ENCODE measurements at places on chromosomes 3 and 15.
A peak's percentile ranks its signal among the peaks of the same experiment; 100 is the strongest.

DNA sequence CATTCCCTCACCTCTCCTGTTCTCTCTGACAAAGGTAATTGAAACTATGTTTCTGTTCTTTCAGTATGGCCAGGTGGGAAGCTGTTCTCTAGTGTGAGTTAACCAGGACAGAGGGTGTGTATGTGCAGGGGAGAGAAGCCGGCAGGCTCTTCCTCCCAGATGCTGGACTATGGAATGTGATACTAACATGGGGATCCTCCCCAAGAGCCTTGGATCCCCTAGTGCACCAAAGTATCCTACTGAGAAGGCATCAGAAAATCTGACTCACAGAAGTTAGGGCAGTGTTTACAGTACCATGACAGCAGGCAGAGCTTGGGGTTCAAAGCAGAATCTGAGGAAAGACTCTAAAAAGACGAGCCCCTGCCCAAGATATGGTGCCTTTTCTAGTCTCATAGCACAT lies 123.1 kb downstream of the APBA2 start:
- DNase-seq, result no peak

DNA sequence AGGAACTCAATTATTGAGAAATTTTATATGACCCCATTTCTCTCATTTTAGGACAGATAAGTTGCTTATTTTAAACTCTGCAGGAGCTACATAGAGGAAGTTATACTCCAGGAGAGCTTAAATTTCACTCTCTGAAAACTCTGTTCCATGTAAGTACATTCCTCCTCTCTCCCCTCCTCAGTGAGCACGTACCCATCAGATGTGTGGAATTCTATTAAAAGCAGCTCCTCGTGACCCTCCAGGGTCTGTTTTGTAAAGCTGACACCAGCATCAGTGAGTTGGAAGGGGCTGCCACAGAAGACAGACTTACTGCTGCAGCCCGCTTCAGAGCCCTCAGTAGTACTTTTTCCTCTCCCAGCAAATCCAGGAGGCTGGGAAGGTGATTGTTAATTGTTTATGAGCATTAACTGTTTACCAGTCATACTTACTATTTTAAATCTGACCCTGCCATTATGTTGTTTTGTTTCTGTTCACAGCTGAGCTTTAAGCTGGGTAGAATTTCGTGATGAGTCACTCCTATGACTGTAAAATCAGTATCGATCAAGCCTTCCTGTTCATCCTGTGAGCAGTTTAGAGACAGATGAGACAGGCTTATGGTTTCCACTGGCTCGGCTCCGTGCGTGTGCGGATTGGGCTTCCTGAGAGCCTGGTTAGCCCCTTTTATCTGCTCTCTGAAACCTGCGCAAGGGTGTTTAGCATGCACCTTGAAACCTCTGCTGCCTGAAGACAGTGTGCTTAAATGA lies 20.4 kb downstream of the IGF1R start:
- no peak for DNase-seq

DNA sequence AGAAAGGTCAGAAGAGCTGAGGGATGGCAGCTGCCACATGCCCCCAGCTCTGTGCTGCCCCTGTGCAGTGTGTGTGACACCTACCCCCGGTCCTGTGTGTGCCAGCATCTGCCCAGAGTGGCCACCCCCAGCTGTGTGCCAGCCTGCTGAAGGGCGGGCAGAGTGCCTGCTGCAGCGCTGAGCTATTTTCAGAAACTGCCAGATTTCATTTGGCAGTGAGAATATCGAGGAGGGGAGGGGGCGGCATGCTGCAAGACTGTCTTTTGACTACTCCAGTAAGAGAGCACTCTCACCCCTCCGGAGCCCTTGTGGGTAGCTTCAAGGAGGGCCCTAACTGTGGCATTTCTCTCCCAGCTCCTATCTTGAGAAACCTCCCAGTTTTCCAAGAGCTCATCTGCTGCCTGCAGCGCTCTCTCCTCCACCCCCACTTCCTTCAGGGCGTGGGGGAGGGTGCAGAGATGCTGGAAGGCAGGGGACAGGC lies 25.2 kb upstream of the DOCK3 start:
- no peak for DNase-seq

DNA sequence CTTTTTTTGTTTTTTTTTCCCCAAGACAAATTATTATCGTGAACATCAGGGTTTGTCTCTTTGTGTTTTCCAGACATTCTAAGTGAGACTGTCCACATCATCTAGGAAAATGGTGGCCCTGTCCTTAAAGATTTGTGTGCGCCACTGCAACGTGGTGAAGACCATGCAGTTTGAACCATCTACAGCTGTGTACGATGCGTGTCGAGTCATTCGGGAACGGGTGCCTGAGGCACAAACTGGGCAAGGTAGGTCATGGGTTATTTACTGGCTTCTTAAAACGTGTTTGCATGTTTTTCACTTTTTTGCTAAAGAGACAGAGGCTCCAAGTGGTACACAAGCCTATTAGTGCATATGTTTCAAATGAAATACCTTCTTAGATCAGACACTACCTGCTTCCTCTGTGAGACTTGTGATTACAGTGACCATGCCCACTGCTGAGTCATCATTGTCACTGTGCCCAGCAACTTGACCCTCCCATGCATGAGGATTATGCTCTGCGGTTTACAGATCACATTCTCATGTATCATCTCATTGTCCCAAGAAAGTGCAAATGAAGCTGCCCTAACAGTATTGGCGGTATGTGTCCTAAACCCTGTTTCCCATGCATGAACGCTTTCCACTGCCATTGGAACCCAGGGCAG lies 395.2 kb upstream of the TPM1 start:
- no peak for DNase-seq

GRCh38 chr15:51232581-51232980 lies 105.8 kb downstream of the CYP19A1 start:
- DNase-seq, result no peak

- DNase-seq, result no peak
These were observed 196.0 kb downstream of the SUCLG2 start for GRCh38 chr3:67458408-67458807.

DNA sequence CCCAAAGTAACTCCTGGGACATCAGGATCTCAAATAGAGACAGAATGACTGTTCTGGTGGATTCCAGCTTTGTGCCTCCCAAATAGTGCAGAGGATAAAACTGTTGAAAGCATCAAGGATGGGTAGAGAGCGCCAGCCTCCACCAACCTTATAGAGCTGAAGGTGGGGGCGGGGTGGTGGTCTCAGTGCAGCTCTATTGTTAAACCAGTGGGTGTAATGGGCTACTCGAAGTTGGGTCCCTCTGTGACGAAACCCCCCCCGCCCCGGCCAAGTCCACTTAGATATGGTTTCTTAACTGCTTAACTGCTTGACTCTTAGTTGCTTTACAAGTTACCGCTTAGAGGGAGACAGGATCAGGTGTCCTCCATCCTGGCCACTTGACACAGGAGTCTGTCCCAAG lies 22.7 kb downstream of the DHX30 start:
- no peak for DNase-seq

- no peak for DNase-seq
These were observed 147.8 kb downstream of the PLCL2 start for GRCh38 chr3:17032407-17033034.

DNA sequence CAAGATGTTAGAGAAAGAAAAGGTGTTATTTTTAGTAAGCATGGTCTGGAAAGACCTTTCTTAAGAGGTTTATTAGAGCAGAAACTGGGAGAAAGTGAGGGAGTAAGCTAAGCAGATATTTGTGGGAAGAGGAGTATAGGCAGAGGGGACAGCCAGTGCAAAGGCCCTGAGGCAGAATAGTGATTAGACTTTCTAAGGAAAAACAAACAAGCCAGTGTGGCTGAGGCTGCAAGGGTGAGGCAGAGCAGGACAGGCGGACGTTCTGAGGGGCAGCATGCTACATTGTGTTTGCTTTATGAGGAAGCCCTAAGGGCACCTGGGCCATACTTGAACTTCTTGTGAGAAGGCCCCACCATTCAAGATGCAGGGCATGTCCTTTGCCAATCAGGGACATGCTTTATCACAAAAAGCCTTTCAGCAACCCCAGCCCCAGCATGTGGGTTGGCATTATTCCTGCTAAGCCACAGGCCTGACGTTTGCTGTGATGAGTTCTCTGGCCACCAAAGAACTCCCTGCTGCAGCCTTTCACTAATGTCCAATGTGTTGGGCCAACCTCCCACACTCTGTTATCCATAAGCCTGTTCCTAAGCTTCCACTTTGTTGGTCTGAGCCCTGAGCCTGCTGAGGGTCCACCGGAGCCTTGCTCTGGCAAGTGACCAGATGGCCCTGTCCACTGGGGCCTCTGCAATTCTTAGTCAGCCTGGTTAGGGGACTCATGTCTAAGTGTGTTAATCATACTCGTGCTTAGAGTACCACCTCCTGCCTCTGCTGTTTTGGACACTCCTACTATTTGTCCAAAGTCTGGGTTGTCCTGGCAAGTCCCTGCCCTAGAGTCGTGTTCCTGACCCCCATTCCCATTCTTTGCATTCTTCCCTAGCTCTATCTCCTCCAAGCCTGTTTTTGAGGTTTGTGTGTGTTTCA lies 209.9 kb upstream of the CTNNB1 start:
- DNase-seq, result no peak

DNA sequence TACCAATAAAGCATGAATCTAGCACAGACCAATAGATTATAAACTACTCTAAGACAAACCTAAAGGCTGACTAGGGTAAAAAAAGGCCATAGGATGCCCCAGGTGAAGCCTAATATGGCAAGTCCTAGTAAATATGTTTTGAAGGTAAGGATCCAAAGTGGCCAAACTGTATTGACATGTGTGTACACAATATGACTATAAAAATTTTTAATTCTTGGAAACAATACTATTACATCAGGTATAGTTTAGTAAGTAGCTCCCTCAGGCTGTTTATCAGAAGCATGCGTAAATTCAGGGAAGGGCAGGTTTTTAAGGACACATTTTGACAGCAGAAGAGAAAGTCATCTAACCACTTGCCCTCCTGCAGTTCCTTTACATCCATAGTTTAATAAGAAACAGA lies 18.8 kb downstream of the GNB4 start:
- DNase-seq, result no peak

- no peak for DNase-seq
These were observed 408.0 kb downstream of the NAALADL2 start for GRCh38 chr3:175267121-175267531.

GRCh38 chr15:53644660-53645059 lies 114.8 kb downstream of the WDR72 start:
- DNase-seq, result no peak

GRCh38 chr3:99678896-99679295 lies 40.5 kb downstream of the COL8A1 start:
- DNase-seq, result no peak

GRCh38 chr3:122318620-122319019 lies 6.4 kb upstream of the CSTA start:
- DNase-seq, result no peak

GRCh38 chr3:129312021-129312639 lies 33.5 kb downstream of the HMCES start:
- no peak for DNase-seq

DNA sequence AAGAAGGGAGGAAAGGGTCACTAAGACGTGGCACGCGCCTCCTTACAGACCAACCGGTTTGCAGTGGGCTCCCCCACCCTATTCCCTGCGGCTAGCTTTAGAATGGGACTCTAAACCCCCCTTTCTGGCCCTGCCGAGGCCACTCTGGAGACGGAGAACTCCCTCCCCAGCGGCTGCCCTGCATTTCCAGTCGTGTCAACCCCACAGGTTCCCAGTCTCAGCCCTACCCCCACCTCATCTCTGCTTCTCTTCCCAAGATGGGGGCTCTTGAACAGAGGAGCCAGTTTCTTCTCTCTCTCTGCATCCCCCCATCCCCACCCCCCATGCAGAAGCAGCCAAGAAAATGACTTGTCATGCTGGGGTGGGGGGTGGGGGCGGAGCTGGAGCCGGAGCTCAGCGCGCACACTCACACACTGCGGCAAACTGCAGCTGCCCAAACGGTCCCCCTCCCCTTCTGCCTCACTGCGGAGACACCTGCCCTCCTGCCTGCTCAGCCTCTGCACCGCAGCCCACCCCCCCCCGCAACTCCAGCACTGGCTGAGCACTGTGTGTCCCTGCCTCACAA lies 871 bp downstream of the MAP1A start:
- peak; percentile 77 for DNase-seq

DNA sequence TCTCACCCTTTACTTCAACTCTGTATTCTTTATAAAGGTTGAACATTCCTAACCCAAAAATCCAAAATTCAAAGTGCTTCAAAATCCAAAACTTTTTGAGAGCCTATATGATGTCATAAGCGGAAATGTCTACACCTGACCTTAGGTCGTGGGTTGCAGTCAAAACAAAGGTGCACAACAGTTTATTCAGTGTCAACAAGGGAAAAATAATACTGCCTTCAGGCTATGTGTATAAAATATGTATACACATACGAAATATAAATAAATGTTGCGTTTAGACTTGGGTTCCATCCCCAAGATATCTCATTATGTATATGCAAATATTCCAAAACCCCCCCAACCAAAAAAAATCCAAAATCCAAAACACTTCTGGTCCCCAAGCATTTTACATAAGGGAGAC lies 90.9 kb downstream of the STAG1 start:
- DNase-seq, result no peak

- DNase-seq, result no peak
These were observed 2.3 kb upstream of the DNAJB8 start for GRCh38 chr3:128468791-128469527.

DNA sequence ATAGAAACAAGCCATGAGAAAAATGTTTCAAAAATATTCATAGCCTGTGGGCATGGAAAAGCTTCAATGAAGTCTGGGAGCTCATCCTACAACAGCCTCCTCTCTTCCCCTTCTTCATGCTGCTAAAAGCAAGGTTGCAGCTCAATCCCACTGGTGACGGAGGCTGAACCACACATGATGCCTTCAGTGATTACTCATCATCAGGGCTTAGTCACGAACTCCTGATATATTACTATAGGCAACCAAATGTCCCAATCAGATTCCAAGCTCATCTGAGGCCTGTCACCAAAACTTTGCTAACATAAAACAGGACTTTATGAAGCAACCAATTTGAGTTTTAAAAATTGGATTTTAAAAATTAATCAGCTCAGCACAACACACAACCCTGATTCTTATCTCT lies 24.0 kb upstream of the SLC24A5 start:
- DNase-seq, result no peak
